ENCODE measurements at places on chromosomes 6 and 20.

DNA sequence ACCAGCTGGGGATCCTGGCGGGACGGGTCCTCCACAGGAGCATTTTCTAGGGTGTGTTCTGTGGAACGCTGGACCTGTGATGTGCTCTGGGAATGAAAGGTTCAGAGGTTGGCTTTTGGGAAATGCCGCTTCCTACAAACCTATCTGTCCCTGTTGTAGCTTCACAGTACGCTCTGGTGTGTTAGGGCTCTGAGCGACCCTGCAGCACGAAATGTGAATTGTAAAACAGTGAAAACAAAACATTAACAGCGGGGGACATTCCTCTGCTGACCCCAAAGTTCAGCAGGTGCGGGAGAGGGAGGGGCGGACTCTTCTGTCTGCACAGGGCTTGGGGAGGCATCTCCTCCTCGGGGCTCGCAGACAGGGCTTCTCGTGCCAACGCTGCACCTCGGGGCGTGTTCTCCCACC lies 155.9 kb downstream of the NRN1 start:
- no peak for DNase-seq

- DNase-seq: peak; percentile 29
Observed at GRCh38 chr6:150238336-150238741, 95.5 kb downstream of the PPP1R14C start.

DNA sequence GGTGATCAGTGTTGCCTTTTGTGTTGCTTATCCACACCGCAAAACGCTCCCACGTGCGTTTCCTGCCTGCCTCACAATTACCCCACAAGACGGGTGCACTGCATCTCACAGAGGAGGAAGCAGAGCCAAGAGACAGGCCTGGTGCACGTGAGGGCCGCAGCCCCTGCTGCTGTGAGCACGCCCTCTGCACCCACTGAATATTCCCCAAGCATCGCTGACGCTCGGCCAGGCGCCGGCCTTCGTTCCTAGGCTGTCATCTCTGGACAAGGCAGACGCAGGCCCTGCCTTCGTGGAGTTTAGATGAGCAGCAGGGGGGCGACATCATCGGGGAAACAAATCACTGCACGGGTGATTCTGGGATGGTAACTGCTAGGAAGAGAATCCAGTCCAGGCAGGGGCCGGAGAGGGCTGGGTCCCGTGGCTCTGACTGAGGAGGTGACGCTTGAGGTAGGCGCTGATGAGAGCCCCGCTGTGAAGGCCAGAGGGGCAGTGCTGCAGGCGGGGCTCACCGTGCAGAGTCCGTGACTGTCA lies 162.4 kb upstream of the QKI start:
- no peak for DNase-seq

DNA sequence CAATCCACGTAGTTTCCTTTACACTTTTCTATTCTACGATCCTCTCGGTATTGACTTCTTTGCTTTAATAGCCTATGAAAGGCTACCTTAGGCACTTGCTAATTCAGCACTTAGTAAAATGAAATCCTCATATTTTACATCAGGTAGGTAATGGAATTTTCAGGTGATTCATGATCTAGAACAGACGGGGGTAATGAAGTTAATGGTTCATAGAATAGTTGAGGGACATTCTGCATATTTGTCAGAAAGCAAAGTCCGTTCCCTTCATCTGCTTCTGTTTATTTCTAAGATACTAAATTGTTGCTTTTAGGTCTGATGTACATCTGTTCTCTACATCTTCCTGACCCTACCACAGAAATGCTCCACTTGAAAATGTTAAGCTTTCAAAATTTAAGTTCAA lies 431.7 kb downstream of the CDKAL1 start:
- no peak for DNase-seq

GRCh38 chr20:43781215-43781614 lies 54.4 kb upstream of the GTSF1L start:
- no peak for DNase-seq

- DNase-seq: no peak
Observed at GRCh38 chr6:111050261-111051023, 36.9 kb upstream of the SLC16A10 start.

- peak; percentile 58 for DNase-seq
Observed at GRCh38 chr6:151240036-151240685, 394 bp downstream of the AKAP12 start.

- no peak for DNase-seq
Observed at GRCh38 chr6:119444642-119445557, 95.3 kb upstream of the MAN1A1 start.

- no peak for DNase-seq
Observed at GRCh38 chr6:90288404-90288803, 8.2 kb downstream of the BACH2 start.

DNA sequence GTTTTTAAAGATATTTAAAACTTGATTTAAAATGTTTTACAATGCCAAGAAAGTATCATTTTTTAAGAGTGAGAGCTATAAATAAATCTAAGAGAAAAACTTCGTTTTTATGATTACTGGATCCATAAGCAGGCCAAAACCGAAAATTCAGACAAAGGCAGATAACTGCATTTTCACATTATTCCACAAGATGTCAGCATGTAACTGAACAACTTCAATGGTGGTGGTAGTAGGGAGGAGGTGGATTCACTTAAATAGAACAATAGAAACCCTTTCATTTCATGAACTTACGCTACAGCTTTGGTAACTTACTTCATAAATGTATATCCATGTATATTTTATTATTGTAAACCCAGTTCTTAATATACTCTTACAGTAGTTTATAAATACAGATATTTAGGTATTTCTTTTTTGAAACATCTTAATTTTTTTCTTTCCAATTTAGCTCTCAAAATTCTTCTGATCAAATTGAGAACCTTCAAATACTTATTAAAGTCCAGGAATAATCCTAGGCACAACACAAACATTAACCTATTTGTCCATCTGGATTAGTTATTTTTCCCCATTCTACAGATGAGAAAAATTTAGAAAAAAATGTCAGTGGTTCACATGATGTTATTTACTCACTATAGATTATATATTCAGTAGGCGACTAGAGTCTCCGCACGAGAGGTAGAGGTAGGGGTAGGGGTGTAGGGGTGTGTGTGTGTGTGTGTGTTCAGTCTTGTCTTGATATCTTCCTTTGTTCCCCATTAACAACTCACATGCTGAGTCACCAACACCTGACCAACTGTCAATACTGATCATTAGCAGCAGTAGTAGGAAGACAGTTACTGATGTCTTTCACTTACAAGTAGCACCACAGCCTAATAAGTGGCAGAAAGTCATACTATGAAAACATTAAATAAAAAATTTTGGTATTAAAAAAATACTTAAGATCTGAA lies 111.5 kb downstream of the ARHGAP18 start:
- DNase-seq: peak; percentile 76

GRCh38 chr6:31402324-31403282 lies 792 bp upstream of the MICA start:
- no peak for DNase-seq

DNA sequence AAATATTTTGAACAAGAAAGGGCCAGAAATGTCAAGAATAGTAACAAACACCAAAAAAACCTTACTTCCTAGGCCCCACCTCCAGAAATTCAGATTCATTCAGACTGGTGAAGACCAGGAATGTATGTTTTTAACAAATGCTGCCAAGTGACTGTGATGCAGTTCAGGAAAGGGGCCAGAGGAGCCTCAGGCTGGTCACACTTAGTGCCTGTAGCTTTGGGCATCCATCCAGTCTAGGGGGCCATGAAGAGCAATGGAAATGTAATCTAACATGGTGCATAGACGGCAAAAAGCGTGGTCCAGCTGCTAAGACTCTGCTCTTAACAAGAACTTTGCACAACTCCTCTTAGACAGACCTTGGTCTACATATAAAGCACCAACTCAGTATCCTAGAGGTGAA lies 7.1 kb downstream of the GJA1 start:
- DNase-seq: no peak

DNA sequence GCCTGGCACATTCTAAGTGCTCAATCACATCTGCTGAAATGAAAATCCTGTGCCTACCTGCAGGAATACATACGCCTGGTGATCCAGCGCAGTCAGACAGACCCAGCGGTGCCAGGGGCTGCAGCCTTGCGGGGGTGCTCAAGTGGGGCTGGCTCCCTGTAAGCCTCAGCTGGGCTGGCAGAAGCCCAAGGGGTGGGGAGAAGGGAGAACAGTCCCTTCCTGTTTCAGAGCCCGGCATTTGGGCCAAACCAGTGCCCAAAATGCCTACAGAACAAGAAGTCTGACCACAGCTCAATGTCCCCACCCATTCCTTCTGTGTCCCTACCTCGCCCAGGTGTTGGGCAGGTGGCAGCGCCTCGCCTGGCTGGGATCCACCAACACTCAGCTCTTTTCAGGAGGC lies 22.6 kb downstream of the KCNK15 start:
- DNase-seq: no peak

GRCh38 chr6:117194978-117195377 lies 70.4 kb upstream of the VGLL2 start:
- no peak for DNase-seq

GRCh38 chr6:15200087-15200486 lies 45.8 kb upstream of the JARID2 start:
- DNase-seq: no peak

GRCh38 chr6:151675746-151676459 lies 131.6 kb upstream of the ESR1 start:
- DNase-seq: no peak

DNA sequence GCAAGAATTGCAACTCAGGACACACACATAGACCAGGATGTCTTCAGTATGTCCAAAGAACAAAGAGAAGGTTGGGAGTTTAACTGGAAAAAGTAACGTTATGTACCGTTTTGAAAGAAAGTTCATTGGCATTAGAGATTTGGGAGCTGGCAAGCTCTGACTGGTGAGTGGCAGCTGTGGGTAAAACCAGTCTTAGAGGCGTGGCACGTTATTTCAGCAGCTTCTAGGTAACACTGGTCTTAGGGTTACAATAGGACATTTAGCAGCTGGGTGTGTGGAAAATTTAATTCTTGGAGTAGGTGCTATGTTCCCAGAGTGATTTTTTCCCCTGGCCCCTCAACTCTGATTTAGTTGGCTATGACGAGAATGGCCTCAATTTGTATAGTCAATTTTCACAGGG lies 19.2 kb downstream of the SNRPB start:
- no peak for DNase-seq

DNA sequence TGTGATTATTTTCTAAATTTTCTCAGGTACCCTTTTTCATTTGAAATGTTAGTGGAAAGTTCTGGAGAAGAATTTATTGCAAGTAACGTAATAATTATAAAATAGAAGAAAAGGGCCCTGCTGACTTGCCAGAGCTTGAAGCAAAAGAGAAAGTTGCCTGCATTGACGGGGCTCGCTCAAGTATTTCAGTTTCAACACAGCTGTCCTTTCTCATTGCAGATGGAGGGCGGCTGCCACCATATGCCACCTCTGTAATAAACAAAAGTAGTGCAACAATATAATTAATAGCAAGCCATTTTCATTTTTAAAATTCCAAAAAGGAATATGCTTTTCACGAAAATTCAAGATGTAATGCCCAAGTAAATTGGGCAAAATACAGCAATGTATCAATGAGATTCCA lies 246.2 kb downstream of the PACRG start:
- DNase-seq: peak; percentile 27

GRCh38 chr6:85096976-85097375 lies 332.6 kb upstream of the TBX18 start:
- DNase-seq: no peak

DNA sequence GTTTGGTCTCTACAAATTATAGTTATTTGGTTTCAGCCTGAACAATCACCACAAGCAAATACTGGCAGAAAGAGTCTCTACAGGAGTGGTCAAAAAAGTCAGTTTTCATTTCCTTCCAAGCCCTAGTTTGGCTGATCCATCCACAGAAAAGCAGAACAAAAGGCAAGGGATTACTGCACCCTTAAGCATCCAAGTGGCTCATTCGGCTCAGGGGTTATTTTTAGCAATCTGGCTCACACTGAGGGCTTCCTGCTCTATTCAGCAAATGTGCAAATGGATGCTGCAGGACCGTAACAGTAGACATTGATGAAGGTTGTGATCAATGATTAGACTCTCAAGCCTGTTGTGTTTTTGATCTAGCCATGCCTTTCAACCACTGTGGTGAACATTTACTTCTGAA lies 62.2 kb upstream of the FABP7 start:
- DNase-seq: peak; percentile 19

DNA sequence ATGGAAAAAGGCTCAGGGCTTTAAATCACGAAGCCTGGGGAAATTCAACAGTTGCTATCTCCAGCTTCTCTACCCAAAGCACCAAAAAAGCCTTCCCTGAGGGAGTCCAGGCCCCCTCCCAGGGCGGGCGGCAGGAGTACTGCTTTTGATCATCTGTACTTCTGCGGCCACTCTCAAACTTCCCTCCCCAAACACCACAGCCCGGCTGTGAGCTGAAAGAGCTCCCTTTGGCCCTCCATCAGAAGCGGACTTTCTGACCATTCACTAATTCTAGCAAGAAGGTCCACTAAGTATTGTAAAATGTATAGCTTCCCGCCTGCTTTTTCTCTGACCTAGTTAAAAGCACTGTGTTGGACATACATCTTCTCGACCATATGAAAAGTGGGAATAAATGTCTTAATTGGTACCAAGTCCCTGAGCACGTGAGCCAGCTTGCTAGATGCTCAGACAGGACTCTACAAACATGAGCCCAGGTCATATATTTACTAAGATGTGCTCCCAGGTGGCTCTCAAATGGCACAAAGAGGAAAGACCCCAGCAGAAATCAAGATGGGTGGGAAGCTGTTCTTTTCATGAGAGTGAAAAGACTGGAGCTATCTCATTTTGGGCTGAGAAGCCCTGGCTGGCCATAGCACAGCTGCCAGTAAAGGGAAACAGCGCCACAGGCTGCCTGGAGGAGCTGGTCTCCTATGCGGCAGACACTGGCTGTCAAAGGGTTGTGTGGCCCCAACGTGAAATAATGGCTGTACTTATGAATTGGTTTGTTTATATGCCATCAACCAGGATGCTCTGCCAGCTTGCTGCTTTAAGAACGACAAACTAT lies 58.6 kb downstream of the GFOD1 start:
- DNase-seq: no peak

DNA sequence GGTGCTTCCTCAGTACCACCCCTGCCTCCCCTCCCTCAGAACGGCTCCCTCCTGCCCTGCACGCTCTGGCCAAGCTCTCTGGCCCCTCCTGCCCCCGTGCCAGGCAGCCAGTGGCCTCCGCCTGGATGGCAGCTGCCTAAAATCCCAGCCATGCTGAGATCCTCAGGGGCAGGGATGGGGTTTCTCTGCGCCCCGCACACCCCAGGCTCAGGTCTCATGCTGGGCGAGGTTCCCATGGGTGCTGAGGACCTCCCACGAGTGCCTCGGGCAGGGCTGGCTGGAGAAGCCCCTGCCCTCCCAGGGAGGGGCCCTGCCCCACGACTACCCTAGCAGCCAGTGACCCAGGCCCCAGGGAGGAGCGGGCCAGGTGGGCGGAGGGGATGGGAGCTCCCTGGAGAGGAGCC lies 2.7 kb downstream of the PTK6 start:
- no peak for DNase-seq

DNA sequence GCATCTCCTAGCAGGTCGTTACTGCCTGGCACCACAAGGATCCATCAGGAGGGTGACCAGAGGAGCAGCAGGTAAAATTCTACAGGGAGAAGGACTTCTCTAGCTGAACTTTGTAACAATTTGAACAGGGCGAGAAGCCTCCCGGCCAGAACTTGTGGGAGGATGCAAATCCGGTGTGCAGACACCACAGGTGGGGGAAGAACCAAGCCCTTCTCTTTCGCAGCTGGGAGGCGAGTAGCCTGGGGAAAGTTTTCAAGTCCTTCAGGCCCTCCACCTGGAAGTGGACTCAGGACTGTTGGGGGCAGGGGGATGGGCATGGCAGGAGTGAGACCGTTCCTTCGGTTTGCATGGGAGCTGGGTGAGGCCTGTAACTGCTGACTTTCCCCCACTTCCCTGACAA lies 42.7 kb upstream of the FAM210B start:
- DNase-seq: no peak

GRCh38 chr6:135813401-135813800 lies 38.1 kb upstream of the PDE7B start:
- no peak for DNase-seq
